ENCODE measurements at places on chromosomes 11 and 22. TPM values are rescaled to one million over a fixed set of nuclear protein-coding genes. Genes with fewer than 3 reads are reported as not detected.
A peak's percentile ranks its signal among the peaks of the same experiment; 100 is the strongest.

The DKK3 gene
- total RNA-seq, result 6.8 TPM

The UQCR10 gene
- total RNA-seq, result 195 TPM

GRCh38 chr22:46499805-46500189 is 37.6 kb downstream of the CELSR1 start:
- no peak for DNase-seq

- no peak for DNase-seq
Measured at GRCh38 chr11:117909611-117910382, 19.4 kb downstream of the TMPRSS13 start.

GRCh38 chr11:76269247-76269646 is 62.9 kb upstream of the WNT11 start:
- DNase-seq, result peak; percentile 76

GRCh38 chr11:78982473-78982872 is 407.8 kb upstream of the NARS2 start:
- no peak for DNase-seq

DNA sequence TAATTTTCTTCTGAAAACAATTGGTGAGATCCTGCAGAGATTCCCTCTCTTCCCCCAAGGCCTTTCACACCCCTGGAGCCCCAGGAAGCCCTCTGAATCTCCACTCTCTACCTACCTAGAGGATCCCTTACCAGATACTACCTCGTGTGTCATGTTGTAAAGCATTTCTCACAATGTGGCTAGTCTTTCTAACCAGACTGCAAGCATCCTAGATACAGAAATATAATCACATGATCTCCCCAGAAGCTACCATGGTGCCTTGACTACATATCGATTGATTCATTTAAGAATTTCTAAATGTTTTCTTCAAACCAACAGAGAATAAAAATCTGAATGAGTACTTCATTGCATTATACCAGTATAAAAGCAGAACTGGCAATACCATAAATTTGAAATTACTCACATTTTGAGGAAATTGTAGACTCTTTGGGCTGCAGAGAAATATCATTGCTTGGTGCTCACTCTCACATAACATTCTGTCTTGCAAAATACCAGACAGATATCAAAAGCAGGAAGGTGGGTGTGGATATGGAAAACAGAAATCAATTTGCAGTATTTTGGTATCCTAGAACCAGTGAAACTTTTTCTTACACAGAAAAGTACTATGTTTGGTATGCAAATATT is 113.5 kb downstream of the MAML2 start:
- no peak for DNase-seq

All from gastrocnemius medialis (tissue), 4 donors.